Stimulated activated CD8-positive, alpha-beta memory T cell treated with anti-CD3 and anti-CD28 coated beads, Interleukin-4, amount 100 ng/mL, for 1 hour (primary cell): ENCODE measurements at places on chromosomes 2 and 18.

DNA sequence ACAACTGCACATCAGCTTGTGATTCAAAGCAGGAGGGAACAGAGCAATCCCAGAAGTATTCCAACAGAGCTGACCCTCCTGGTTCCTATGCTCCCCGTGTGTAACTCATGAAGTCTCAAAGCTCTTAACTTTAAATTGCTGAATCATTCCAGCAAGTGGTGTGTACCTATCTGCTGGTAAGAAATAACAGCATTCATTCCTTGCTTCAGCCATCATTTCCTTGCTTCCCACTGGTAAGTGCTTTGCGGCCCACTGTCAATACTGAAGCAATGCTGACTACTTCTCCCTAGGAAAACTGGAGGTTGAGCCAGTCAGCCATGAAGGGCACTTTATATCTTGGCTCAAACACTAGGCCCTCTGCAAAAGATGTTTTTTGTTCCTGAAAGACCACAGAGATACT lies 222.4 kb downstream of the EXOC6B start:
- no peak for DNase-seq

DNA sequence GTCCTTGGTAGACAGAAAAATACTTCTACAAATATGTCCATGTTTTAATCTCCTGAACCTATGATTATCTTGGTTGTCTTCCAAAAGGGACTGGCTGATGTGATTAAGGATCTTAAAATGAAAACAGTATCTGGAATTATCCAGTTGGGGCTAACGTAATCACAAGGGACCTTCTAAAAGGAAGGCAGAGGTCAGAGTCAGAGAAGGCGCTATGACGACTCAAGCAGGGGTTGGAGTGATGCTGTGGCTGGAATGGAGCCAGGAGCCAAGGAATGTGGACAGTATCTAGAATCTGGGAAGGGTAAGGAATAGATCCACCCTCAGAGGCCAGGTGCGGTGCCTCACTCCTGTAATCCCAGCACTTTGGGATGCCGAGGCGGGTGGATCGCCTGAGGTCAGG lies 4.2 kb upstream of the USP14 start:
- DNase-seq: no peak

- DNase-seq: no peak
Measured at GRCh38 chr2:217314021-217314460, 454.2 kb upstream of the TNP1 start.

GRCh38 chr2:217857624-217858506 lies 144.9 kb downstream of the TNS1 start:
- DNase-seq: no peak

DNA sequence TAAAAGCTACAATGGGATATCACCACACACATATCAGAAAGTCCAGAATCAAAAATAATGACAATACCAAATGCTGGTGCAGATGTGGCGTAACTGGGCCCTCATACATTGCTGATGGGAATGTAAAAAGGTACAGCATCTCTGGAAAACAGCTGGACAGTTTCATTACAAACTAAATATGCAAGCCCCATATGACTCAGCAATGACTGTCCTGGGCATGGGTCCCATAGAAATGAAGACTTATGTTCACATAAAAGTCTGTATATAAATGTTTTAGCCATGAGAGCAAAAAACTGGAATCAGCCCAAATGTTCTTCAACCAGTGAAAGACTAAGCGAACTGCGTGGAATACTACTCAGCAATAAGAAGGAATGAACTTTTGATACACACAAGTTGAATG lies 56.7 kb downstream of the ALPK2 start:
- no peak for DNase-seq

DNA sequence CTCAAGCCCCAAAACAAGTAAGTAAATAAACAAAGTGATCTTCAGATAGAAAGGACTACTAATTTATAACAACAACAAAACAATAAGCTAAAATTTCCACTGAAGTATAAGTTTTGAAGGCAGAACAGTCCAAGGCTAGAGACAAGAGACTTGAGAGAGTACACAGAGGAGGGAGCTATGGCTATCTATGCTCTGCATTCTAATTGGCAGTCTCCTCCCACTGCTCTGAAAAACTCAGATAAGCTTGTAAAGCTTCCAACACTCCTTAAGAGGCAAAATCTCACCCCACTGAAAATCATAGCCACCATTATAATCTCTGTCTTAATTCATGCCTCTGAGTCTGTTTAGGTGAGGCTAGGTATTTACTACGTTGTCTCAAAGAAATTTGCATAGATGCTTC lies 714.6 kb upstream of the LRATD1 start:
- no peak for DNase-seq

GRCh38 chr18:23114171-23114881 lies 21.0 kb upstream of the CABLES1 start:
- no peak for DNase-seq

GRCh38 chr2:45605116-45605515 lies 6.0 kb downstream of the SRBD1 start:
- DNase-seq: no peak

DNA sequence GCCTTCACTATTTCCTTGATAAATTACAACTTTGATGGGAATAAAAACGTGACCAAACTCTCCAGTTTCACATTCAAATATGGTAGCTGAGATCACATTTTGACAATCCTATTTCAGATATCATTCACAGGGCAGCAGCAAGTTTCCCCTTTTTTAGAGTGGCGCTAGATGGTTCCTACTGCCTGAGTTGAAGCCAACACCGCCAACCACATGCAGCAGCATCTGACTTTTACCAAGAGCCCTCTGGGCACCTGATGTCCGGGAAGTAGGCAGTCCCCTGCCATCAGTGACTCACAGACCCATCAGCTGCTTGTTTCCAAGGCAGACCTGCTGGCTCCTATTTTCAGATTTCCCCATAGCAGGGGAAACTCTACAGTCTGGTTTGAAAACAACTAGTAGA lies 4.0 kb upstream of the MREG start:
- DNase-seq: no peak

- DNase-seq: no peak
Measured at GRCh38 chr2:107111623-107112022, 225.7 kb upstream of the ST6GAL2 start.

GRCh38 chr2:189421644-189422043 lies 19.6 kb upstream of the WDR75 start:
- DNase-seq: no peak
